WTC11 (cell line): ENCODE measurements at places on chromosomes 2 and 18.

DNA sequence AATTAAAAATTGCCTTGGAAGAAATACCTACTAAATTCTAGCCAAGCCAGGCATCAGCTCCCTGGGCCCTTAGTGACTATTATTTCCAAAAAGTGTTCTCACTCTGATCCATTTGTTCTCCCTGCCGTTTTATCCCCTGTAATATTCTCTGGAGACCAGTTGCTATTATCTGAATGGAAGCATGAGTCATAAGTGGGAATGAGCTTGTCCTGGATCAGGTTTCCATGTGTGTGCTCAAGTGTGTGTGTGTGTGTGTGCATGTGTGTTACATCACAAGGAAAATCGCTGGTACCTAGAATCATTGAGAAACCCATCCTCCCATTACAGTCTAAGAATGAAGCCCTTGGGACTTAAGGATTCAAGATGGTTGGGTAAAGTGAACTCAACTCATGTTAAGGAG lies 130.3 kb upstream of the CXCR4 start:
- DNase-seq, result no peak

GRCh38 chr2:185979546-185980071 lies 241.0 kb downstream of the FSIP2 start:
- peak; percentile 15 for DNase-seq

DNA sequence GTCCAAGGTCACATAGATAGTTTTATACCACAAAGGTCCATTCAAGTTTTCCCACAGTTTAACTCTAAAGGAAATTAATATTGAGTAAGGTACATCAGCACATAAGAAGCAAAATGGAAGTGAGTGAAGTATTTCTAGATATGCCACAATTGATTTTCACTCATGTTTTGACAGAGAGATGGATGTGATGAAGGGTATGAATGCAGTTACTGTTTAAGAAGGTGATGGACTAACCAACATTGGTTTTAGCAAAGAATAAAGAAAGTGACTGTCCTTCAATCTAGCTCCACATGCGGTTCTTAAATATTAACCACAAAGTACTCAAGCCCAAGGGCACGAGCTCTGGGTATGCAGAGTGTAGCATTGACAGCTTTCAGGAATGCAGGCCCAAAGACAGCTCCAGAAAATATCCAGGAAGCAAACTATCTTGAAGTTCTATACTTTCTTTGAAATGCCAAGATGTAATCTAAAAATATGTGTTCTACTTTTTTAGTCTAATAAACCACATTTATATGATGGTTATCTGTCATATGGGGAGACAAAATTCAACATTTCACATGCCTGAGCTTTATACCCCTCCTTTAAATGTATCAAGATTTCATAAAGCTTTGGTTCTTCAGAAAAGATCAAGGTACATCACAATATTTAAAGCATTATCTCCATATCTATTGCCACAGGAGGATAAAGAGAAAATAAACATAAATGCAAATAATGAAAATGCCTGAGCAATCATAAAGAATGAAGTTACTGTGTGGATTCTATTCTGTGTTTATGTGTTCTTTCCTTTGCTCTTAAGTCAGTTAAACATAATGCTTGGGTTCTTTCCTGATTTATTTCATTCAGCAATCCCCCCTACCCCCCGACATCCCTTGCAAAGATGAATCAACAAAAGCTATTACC lies 6.7 kb upstream of the SCN1A start:
- no peak for DNase-seq

DNA sequence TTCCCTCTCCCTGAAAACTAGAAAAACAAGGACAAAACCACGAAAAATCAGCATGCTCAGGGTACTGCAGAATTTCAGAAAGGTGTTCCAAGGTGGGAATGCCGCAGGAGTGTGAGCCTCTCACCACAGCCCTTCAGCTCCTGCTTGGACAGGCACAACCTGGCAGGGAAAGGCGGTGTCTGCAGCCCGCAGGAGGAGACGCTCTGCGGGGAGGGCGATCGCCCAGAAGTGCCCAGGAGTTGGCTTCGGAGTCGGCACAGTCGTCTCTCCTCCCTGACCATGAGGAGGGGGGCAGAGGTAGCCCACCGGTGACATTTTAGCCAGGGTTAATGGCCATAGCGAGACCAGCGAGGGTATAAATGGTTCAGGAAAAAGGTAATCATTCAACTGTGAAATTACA lies 57.2 kb downstream of the TMEM18 start:
- DNase-seq, result no peak

- no peak for DNase-seq
These were observed 97.3 kb downstream of the DOCK10 start for GRCh38 chr2:224944707-224945547.
